Astrocyte of the hippocampus (primary cell): ENCODE measurements at places on chromosomes 7 and 10.
A peak's percentile ranks its signal among the peaks of the same experiment; 100 is the strongest.

GRCh38 chr7:99128076-99128950 is 15.6 kb downstream of the SMURF1 start:
- no peak for DNase-seq

DNA sequence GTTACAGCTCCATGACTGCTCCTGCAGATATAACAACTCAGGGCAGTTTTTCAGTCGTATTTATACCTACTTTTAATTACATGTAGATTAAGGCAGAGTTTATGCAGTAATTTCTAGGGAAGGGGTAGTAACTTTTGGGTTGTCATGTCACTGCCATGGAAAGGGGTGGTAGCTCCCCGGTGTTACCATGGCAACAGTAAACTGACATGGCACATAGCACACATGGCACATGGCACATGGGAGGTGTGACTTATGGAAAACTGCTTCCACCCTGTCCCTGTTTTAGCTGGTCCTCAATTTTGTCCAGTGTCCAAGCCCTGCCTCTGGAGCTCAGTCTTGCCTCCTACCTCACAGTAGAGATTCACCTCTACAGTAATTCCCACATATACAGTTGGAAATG is 3.9 kb upstream of the TOMM7 start:
- DNase-seq, result no peak

DNA sequence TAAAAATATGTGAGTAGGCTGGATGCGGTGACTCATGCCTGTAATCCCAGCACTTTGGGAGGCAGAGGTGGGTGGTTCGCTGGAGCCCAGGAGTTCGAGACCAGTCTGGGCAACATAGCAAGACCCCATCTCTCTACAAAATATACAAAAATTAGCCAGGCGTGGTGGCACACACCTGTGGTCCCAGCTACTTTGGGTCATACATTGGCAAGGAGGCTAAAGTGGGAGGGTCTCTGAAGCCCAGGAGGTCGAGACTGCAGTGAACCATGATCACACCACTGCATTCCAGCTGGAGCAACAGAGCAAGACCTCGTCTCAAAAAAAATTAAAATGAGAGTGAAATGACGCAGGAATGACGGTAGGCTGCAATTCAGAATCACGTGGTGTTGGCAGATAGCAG is 64.7 kb upstream of the SH2B2 start:
- no peak for DNase-seq

DNA sequence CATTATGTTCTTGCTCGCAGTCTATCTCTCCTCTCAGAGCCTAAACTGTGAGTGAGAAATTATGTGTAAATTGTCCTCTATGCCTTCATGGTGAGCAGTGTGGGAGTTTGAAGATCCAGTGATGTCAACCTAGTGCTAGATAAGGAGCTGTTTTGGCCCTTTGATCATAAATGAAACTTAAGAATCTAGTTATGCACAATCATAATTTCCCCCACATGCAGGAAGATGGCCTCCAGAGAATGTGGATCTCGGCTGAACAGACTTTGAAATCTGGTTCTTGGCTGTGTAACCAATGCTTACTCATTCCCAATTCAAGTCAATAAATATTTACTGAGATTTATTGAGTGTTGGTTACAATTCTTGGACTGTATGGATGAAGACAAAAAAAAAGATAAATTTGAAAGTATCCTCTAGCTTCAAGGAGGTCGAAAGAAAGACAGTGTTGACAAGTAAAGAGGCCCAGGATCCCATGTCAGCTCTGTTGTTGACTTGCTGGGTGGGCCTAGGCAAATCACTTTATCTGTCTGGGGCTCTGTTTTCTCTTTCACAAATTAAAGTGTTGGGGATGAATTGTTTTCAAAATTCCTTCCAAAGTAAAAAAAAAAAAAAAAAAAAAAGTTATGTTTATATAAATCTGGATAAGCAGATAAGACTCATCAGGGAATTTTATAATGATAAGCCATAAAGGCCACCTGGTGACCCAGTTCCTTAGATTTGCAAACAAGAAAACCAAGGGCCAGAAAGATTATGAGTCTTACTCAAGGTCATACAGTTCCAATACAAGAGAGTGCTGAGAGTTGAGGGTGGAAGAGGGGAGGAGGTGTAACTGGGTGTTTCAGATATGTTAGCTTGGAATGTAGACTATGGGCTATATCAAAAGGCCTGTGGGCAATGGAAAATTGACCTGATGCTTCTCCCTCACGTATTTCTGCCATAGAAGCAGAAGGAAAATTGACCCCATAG is 969.9 kb downstream of the KCNMA1 start:
- no peak for DNase-seq

DNA sequence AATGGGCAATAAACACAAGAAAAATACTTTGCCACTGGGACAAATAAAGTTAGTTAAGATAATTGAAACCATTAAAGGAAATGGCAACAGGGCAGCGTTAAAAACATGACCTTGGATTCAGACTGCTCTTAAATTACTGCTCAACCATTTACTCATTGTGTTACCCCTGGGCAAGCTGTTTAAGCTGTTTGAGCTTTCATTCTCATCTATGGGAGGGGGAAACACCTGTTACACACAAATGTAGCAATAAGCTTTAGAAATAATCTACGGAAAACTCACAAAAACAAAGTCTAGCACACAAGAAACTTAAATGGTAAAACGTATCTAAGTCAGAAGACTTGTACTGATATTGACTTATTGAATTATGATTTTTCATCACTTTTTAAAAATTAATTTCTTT is 137.1 kb downstream of the KMT2E start:
- no peak for DNase-seq

DNA sequence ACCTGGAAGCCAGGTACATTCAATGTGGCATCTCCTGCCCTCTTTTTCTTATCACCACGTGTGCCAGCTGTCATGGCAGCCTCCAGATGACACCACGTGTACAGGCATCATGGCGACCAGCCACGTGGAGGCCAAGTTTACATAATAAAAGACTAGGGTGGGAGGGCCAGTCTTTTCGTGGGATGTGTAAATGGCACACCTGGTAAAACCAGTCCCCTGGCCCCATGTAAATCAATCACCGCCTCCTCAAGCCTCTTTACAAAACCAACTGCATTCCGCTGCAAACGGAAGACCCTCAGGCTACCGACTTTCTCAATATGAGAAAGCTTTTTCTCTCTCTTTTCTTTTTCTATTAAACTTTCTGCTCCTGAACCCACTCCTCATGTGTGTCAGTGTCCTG is 65.1 kb upstream of the PHF14 start:
- DNase-seq, result no peak

- no peak for DNase-seq
Observed at GRCh38 chr7:13724191-13724976, 265.1 kb downstream of the ETV1 start.

GRCh38 chr10:132641401-132641800 is 103.8 kb downstream of the INPP5A start:
- DNase-seq, result no peak

- DNase-seq, result no peak
Observed at GRCh38 chr7:25619963-25620799, 391.9 kb upstream of the NPVF start.

DNA sequence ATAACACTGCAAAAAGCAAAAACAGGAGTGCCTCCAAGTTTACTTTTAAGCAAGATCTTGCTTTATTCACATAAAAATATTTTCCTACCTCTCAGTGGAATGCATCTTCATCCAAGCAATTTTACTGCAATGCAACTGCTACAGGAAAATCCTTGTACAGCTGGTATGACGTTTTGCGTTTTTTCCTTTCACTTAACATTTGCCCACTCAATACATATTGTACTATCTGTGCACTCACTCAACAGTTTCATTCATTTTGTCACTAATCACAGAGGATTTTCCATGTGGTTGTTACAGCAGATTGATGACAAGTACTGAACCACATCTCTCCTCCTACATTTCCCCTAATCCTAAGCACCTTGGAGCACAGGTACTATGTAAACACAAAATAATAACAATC is 222.0 kb upstream of the IMMP2L start:
- no peak for DNase-seq

DNA sequence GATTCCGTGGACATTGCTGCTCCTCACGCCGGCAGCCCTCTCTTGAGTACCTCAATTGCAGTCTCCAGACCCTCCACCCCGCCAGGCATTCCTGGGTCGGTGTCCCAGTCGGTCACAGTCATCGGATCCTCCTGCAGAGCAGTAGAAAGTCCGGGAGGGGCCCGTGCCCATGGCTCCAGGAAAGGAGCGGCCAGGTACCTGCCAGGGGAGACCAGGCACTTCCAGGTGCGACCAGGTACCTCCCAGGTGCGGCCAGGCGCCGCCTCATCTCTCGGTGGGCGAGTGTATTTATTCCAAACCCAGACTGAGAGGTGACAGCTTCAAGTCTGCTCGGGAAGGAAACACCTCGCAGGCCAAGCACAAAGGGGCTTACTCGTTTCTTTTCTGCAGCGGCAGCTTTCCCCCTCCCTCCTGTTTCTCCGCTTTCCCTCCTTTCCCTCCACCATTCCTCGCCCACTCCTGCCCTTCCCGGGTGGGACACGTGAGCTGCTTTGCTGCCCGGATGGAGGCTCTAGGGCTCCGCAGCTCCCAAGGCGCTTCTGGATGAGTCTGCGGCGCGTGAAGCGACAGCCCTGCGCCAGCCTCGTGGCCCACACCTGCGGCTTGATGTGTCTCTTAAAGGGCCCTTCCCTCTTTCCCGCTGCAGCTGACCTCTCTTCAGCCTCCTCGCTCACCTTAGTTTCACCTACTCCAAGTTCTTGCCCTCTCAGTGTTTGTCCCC is 39.4 kb upstream of the AGK start:
- DNase-seq, result peak; percentile 20
